ENCODE measurements at places on chromosomes 13 and 19. TPM values are rescaled to one million over a fixed set of nuclear protein-coding genes. Genes with fewer than 3 reads are reported as not detected.

The ZNF99 gene
- not detected for total RNA-seq

The OR10H1 gene
- total RNA-seq = not detected

The INAFM1 gene
- 23.6 TPM for total RNA-seq

The DHX34 gene
- total RNA-seq = 17.7 TPM

The CEACAM7 gene
- total RNA-seq = not detected

The CIRBP gene
- 184 TPM for total RNA-seq

The TEAD2 gene
- 46.5 TPM for total RNA-seq

The NTF4 gene
- 7.3 TPM for total RNA-seq

The SBK2 gene
- 4.2 TPM for total RNA-seq

The GJB2 gene
- total RNA-seq = 23.2 TPM

The SERTAD1 gene
- total RNA-seq = 22.9 TPM

The DOCK9 gene
- total RNA-seq = 56.3 TPM

The CEACAM4 gene
- not detected for total RNA-seq

The IGSF23 gene
- not detected for total RNA-seq

The SIGLEC5 gene
- not detected for total RNA-seq

The CATSPERD gene
- total RNA-seq = not detected

The OLFM2 gene
- total RNA-seq = 97.4 TPM

The IZUMO4 gene
- total RNA-seq = 5.6 TPM

The GFY gene
- total RNA-seq = not detected

The CDADC1 gene
- total RNA-seq = 7.0 TPM

The GNG7 gene
- total RNA-seq = 1.8 TPM

The RAP2A gene
- 53.0 TPM for total RNA-seq

The KLF2 gene
- total RNA-seq = 1.9 TPM

The PLPPR3 gene
- total RNA-seq = 29.2 TPM

The IL12RB1 gene
- 0.07 TPM for total RNA-seq

The COX7A1 gene
- 0.64 TPM for total RNA-seq

The SLC15A1 gene
- total RNA-seq = not detected

The FFAR2 gene
- total RNA-seq = not detected

The WDR88 gene
- total RNA-seq = not detected

The URAD gene
- not detected for total RNA-seq

The OXGR1 gene
- total RNA-seq = 0.36 TPM

The NOSIP gene
- 74.6 TPM for total RNA-seq

The NLRP7 gene
- total RNA-seq = not detected

The INSR gene
- 7.9 TPM for total RNA-seq

The MCF2L gene
- 3.4 TPM for total RNA-seq

The ZNF439 gene
- total RNA-seq = not detected

The CGB8 gene
- 15.8 TPM for total RNA-seq

The SMIM44 gene
- total RNA-seq = not detected

The CFAP97D2 gene
- not detected for total RNA-seq

The LSR gene
- 18.1 TPM for total RNA-seq

The SLC6A16 gene
- total RNA-seq = 4.6 TPM

The ZNF665 gene
- total RNA-seq = 3.4 TPM

The LGALS7 gene
- not detected for total RNA-seq

The TJP3 gene
- total RNA-seq = 2.0 TPM

The CRYL1 gene
- 4.0 TPM for total RNA-seq

The FGF14 gene
- 0.23 TPM for total RNA-seq

The ASF1B gene
- 1.1 TPM for total RNA-seq

The OR7G1 gene
- not detected for total RNA-seq

The CYP4F11 gene
- total RNA-seq = not detected

The MYH14 gene
- total RNA-seq = not detected

The ANKRD24 gene
- 0.73 TPM for total RNA-seq

The ZSWIM4 gene
- 10.6 TPM for total RNA-seq

The OSCAR gene
- total RNA-seq = 0.22 TPM

The ZNF296 gene
- total RNA-seq = 3.0 TPM

The HCN2 gene
- total RNA-seq = 4.8 TPM

The APC2 gene
- 5.5 TPM for total RNA-seq

The KIR3DL1 gene
- total RNA-seq = not detected

The KIRREL2 gene
- 0.18 TPM for total RNA-seq
